Esophagus squamous epithelium (tissue), 5 donors: ENCODE measurements at places on chromosomes 13 and 19. TPM values are rescaled to one million over a fixed set of nuclear protein-coding genes. Genes with fewer than 3 reads are reported as not detected.

DNA sequence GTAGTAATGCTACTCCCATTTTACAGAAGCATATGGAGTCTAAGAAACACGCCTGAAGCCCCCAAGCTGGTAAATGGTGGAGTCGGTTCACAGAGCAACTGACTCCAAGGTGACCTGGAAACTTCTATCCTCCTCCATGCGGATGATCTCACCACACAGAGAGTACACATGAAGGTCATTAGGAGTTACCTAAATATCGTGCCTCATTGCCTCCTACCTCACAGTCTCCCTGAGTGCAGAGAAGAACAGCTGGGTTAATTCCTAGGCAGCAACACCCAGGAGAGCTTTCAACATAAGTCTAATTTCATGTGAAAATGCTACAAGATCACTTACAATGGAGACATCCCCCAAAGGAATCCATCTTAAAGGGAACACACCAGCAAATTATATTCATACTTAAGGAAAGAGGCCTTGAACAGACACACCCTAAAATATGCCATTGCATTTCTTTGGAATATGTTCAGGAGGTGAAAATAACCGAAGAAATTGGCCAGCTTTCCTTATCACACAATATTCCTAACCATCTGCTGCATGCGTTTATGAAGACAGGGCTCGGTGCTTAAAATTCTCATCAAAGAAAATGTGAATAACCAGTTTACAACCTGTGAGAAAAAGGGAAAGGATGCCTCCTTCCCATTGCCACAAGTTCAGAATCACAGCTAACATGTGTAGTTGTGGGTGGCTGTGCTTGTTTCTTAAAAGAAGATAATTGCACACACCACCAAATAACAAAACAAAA, 203.6 kb upstream of the NBEA start:
- H3K4me1 ChIP-seq = no peaks in the 10 kb centered on the region
- no peaks in the 10 kb centered on the region for H3K36me3 ChIP-seq
- no peak for DNase-seq
- no peak overlapping the region for H3K27ac ChIP-seq
- no peak overlapping the region for H3K4me3 ChIP-seq
- no peaks in the 10 kb centered on the region for H3K27me3 ChIP-seq

DNA sequence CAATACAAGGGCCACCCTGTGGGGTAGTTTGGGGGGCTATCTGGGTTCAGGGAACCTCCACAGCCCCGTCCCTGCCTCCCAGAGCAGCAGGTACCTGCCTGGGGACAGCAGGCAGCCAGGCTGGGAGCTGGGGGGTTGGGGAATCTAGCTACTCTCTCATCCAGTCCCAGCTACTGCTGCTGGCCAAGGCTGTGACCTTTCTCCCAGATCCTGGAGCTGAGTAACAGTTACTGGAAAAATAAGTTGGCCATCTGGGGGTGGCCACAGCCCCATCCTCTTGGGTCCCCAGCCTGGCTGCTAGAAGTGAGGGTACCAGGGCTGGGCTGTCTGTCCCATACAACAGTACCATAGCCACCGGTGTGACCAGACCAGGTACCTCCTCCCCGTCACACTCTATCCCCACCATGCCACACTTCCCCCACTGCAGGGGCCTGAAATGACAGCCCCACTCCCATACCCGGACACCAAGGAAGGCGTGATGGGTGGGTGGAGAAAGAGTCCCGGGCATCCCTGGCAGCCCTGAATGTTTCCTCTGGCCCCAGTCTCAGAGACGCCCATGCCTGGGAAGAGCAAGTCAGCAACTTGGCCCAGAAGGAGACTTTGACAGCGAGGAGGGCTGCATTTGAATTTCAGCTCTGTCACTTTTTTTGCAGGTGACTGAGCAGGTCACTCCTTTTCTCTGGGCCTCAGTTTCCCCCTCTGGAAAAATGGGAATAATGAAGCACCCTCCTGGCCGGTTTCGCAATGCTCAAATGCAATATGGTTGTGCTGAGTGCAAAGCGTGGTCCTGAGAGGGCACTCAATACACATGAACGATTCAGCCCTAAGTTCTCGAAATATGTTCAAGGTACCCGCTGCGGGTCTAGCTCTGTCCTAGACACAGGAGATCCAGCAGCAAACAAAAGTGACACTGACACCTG, 30.7 kb upstream of the NFIC start:
- H3K27me3 ChIP-seq = no peaks in the 10 kb centered on the region
- H3K4me3 ChIP-seq = no peak overlapping the region
- peak overlapping the region; percentile 91 for H3K27ac ChIP-seq
- no peaks in the 10 kb centered on the region for H3K36me3 ChIP-seq
- peaks cover 68% of the 10 kb centered on the region for H3K4me1 ChIP-seq

DNA sequence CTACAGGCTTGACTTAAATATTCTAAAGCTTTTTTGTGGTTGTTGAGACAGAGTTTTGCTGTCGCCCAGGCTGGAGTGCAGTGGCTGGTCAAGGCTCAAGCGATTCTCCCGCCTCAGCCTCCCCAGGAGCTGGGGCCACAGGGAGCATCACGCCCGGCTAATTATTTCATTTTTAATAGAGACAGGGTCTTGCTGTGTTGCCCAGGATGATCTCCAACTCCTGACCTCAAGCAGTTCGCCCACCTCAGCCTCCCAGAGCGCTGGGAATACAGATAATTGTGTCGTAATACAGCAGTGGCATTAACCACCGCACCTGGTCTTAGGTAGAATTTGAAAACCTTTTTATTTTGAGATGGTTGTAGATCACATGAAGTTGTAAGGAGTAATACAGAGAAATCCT, 1.5 kb upstream of the DCUN1D2 start:
- peaks cover 21% of the 10 kb centered on the region for H3K36me3 ChIP-seq
- peaks cover 30% of the 10 kb centered on the region for H3K4me1 ChIP-seq
- no peak overlapping the region for H3K27ac ChIP-seq
- no peak for DNase-seq
- peak overlapping the region; percentile 84 for H3K4me3 ChIP-seq

DNA sequence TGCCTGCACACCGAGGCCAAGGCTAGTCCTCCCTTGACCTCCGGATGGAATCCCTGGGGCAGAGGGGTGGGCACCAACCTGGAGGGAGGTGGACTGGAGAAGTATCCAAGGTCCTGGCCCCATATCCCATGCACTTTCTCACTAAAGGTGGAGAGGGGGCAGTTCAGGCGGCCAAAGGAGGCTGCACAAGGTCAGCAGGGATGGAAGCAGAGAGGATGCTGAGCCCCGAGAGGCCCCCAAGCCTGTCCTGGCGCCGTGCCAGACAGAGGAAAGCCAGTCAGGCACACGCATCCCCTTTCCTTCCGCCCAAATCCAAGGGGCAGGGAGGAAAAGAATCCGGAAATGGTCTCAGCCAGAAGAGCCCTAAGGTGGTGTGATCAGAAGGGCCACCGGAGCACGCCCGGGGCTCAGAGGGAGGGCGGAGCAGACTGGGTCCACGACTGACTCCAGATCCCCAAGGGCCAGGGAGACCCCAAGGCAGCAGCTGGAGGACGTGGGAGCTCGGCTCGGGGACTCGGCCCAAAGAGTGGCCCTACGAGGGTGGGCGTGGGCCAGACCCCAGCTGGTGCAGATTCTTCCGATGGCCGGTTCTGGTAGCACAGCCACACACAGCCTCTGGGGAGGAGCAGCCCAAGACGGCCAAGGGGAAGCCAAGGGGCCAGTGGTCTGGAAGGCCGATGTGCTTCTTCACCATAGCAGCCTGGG, 60.0 kb downstream of the MLLT1 start:
- no peak overlapping the region for H3K4me3 ChIP-seq
- peak overlapping the region; percentile 27 for H3K27ac ChIP-seq
- H3K4me1 ChIP-seq = peaks cover 79% of the 10 kb centered on the region
- no peaks in the 10 kb centered on the region for H3K27me3 ChIP-seq

GRCh38 chr13:68056816-68057710, 826.9 kb upstream of the PCDH9 start:
- no peaks in the 10 kb centered on the region for H3K36me3 ChIP-seq
- DNase-seq = no peak
- H3K4me3 ChIP-seq = no peak overlapping the region
- no peaks in the 10 kb centered on the region for H3K4me1 ChIP-seq

GRCh38 chr13:22107549-22107948, 436.7 kb downstream of the FGF9 start:
- H3K36me3 ChIP-seq = no peaks in the 10 kb centered on the region
- H3K27ac ChIP-seq = no peak overlapping the region
- no peak overlapping the region for H3K4me3 ChIP-seq
- DNase-seq = no peak
- H3K4me1 ChIP-seq = no peaks in the 10 kb centered on the region

- no peaks in the 10 kb centered on the region for H3K36me3 ChIP-seq
- no peak for DNase-seq
- H3K4me3 ChIP-seq = no peak overlapping the region
- H3K4me1 ChIP-seq = no peaks in the 10 kb centered on the region
- H3K27ac ChIP-seq = no peak overlapping the region
Observed at GRCh38 chr13:71695662-71696061, 171.3 kb downstream of the DACH1 start.

DNA sequence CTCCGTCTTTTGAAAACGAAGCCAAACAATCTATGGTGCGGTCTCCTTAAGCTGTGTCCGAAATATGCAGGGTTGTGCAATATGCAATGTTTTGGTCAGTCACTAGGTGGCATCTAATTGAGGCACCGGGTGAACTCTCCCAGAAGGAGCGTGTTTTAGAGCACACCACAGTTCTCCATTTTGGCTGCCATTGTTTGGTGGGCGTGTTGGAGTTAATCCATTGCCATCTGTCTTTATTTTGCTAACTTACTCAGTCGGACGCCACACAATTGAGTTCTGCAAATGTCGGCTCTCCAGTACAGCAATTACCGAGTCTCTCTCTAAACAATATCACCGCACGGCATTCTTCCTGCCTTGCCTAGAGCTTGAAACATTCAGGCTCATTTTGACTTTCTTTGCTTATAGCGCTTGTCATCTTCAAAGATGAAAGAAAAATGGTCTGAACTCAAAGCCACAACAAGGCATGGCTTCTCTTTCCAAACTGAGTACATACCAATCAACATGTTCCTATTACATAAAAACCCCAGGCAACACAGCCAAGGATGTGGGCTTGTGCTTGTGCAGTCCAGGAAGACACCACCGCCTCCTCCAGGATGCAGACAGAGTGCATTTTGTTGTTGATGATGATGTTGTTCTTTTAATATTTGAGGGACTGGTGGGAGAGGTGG, 182.0 kb upstream of the SERP2 start:
- no peak for DNase-seq
- H3K36me3 ChIP-seq = no peaks in the 10 kb centered on the region
- H3K4me1 ChIP-seq = peaks cover 22% of the 10 kb centered on the region
- H3K27ac ChIP-seq = no peak overlapping the region
- peak overlapping the region; percentile 29 for H3K4me3 ChIP-seq
- no peaks in the 10 kb centered on the region for H3K27me3 ChIP-seq

DNA sequence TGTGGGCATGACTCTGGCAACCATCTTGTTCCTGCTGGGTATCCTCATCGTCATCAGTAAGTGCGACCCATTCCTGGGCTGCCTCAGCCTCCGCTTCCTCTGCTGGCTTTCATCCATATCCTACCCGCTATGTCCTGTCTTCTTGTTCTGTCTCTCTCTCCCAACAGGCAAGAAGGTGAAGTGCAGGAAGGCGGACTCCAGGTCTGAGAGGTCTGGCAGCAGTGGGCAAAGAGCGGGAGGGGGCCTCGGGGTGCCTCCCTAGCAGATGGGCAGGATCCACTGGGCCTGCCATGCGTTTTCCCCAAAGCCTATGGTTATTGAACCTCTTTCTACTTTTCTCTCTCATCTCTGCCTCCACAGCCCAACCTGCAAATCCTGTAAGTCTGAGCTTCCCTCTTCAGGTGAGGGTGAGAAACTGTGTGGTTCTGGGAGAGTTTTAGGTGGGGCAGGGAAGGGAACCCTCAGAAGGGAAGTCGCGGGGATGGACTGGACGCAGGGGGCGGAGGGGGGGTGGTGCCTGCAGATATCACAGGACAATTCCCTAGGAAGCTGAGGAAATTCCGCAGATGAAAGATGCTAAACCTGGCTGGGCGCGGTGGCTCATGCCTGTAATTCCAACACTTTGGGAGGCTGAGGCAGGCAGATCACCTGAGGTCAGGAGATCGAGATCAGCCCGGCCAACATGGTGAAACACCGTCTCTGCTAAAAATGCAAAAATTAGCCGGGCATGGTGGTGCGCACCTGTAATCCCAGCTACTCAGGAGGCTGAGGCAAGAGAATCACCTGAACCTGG, 3.1 kb upstream of the FXYD5 start:
- H3K4me3 ChIP-seq = no peak overlapping the region
- peaks cover 17% of the 10 kb centered on the region for H3K4me1 ChIP-seq
- H3K27me3 ChIP-seq = no peaks in the 10 kb centered on the region
- H3K36me3 ChIP-seq = no peaks in the 10 kb centered on the region

GRCh38 chr19:58317476-58318072, 9.2 kb upstream of the ZSCAN22 start:
- no peak overlapping the region for H3K27ac ChIP-seq
- peaks cover 18% of the 10 kb centered on the region for H3K4me1 ChIP-seq
- peaks cover 48% of the 10 kb centered on the region for H3K36me3 ChIP-seq
- no peak for DNase-seq

Gene PIN1
- total RNA-seq = 72.7 TPM

Gene FPR3
- total RNA-seq = 0.61 TPM

Gene MBD3L2
- total RNA-seq = not detected
